ENCODE measurements at places on chromosomes 4 and X.

DNA sequence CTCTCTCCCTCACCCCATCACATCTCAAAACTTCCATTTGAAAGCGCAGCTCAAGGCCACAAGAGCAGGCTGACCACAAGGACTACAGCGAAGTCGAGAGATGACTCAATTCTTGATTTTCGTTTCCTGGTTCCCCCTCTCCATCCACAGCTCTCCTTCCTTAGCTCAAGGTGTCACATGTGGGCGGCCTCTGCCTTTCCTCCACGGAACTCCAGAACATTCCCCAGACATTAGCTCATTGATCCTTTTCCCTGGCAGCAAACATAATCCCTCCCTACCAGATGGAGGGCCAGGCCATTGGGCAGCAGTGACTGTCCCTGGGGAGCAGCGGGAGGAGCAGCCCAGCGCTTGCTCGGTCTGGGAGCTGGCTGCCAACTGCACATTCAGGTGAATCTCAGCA is 56.3 kb downstream of the CCDC149 start:
- no peak for DNase-seq

DNA sequence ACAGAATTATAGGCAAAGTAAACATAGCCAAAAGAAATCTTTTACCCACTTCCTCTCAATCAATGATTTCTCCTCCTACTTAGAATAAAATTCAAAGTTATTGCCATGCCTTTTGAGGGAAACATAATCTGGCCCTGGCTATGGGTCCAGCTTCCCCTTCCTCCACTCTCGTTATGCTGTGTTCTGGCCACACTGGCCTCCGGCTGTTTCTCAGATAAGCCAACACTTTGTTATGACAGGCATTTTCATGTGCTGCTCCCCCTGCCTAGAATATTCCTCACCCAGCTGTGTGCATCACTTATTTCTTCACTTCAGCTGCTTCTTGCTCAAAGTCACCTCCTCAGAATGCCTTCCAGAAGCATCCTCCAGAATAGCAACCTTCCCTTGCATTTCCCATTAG is 386.6 kb upstream of the AADAT start:
- no peak for DNase-seq

DNA sequence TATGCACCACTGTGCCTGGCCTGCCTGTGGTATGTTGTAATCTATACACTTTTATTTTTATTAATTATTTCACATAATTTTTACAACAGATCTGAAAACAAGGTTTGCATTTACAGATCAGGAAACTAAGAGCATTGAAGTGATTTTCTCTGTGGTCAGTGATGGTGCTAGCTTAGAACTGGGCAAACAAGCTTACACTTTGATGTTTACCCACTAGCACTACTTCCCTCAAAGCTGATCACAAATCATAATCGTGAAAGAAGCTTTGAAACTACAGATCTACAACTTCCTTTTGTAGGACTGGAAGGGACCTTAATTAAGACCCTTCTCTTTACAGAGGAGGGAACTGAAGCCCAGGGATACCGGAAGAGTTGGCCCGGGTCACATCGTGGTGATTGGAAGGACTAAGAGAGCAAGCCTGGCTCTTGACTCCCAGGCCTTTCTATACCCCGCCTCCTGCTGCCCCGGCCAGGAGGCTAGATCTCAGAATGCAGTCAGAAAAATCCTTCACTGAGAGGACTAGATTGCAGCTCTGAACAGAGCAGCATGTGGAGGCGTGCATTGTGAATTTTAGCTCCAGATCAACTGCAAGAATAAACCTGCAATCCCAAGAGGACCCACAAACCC is 93.7 kb upstream of the ZNF827 start:
- DNase-seq: no peak

DNA sequence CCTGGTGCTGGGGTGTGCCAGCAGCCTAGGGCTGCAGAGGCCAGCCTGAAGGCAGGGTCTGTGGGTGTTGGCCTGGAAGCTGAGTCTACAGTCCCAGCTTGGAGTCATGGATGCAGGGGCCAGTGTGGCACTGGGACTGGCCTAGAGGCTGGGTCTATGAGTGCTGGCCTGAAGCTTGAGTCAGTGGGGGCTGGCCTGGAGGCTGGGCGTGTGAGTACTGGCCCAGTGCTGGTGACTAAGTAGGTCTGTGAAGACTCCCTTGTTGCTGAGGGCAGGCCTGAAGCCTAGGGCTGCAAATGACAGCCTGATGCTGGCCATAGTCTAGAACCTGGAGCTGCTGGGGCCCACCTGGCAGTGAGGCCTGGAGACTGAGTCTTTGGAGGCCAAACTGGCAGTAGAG is 31.3 kb upstream of the ALG13 start:
- no peak for DNase-seq

DNA sequence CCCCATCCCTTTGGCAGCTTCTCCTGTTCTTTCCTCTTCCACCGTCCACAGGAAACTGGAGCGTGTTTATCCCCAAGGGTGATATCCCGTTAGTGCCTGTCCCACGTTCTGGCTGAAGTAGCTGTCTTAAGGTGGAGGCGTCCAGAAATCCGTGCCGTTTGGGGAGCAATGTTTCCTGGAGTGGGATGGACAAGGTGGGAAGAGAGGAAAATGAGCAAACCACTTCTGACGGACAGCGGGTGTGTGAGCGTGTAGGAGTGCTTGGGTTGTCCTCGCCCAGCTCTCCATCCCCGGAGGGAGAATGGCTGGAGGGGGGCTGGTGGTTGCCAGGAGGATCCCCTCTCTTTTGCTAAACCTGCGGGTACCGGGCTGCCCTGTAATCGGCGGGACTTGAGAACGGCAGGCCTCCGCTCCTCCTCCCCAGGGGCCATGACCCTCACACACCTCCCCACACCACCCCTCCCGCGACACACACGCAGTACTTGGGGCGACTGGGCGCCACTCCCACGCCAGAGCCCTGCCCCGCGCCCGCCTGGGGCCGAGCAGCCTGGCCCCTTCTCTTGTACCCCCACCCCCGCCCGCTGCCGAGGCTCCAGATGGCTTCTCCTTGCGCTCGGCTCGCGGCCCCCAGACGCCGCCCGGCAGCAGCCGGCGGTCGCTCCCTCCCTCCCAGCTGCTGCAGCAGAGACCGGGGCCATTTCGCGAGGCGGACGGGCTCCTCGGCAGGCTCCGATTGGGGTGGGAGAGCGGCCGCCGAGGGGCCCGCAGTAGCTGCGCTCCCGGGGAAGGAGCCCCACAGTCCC is 13.9 kb upstream of the PRDM8 start:
- no peak for DNase-seq

- DNase-seq: no peak
Measured at GRCh38 chrX:13381514-13381913, 61.7 kb upstream of the ATXN3L start.

- peak; percentile 25 for DNase-seq
Measured at GRCh38 chr4:25128671-25129070, 31.6 kb downstream of the SEPSECS start.

- no peak for DNase-seq
Measured at GRCh38 chr4:133493776-133494175, 344.7 kb downstream of the PCDH10 start.
